CD4-positive, alpha-beta memory T cell (primary cell): ENCODE measurements at places on chromosomes 3 and 15. TPM values are rescaled to one million over a fixed set of nuclear protein-coding genes. Genes with fewer than 3 reads are reported as not detected.

Gene CACNA2D3
- total RNA-seq, result not detected

Gene GABPB1
- total RNA-seq, result 15.1 TPM

Gene IL17RE
- 2.4 TPM for total RNA-seq

DNA sequence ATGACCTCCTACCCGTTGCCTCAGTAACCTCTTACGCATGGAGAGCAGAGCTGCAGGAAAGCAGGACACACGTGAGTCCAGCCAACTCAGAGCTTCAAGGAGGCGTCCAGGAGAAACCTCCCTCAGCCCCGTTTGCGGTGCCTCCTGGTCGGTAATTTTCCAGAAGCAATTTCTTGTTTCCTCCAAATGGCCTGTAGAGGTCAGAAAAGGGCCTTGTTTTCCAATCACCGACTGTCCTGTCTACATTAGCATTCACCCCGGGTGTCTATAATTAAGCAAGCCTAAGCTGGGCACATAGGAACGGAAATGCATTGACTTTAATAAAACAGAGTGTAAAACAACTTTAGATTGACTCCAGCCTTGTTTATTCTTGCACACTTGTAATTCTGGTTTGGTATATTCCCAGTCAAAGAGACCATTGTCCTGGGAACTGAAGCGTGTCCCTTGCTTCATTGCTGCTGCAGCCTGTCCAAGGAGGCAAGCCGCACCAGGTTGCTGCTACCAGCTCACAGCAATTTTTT lies 836.2 kb downstream of the AGBL1 start:
- no peak for DNase-seq

GRCh38 chr3:58578873-58579272 lies 1.7 kb upstream of the FAM107A start:
- DNase-seq, result no peak

- DNase-seq, result no peak
Observed at GRCh38 chr3:4928277-4928789, 50.9 kb upstream of the BHLHE40 start.

DNA sequence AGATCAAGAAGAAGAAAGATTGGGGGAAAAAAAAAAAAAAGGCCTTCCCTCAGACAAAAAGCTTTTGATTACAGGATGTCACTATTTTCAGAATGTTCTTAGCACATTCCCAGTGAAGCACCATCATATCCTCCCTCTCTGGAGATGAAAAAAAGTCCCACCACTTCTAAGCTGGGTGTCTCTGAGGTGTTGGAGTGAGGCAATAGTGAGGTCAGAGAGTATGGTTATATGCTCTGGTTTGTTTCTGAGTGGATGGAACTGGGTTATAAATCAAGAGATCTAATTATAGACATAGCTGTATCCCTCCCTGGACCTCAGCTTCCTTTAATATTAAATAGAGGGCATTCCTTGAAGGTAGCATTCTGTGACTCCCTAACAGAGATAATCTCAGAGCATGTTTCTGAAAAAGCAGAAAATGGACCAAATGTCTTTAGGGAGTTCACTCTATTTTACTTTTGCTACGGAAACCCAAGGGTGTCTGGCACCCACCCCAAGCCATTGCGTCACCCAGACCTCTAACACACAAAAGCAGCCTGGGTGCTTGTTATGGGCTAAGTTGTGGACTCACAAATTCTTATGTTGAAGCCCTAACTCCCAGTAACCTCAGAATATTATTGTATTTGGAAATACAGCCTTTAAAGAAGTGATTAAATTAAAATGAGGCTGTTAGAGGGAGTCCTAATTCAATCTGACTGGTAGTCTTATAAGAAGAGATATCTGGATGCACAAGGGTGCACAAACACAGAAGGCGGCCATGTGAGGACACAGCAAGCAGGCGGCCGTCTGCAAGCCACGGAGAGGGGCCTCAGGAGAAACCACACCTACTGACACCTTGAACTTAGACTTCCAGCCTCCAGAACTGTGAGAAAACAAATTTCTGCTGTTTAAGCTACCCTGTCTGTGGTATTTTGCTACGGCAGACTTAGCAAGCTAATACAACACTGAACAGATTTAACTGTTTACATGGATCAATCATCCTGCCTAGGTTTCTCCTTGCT lies 81.5 kb downstream of the MB21D2 start:
- DNase-seq, result no peak

DNA sequence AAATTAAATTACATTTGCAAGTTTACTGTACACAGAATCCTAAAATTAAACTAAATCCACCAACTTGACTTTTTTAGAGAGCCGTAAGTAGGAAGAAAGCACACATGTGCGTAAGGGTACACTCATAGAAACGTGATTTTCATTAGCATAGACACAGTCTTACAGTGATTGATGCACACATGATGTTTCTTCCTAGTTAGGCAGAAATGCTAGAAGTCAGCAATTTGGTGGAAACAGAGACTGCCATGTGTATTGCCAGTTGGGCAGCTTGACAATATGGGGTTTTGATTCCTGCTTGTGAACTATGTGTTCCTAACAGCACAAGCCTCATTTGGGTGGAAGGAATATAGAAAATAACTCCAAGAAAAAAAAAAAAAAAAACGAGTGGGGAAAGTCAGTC lies 878.5 kb downstream of the ROBO1 start:
- DNase-seq, result no peak
